ENCODE measurements at places on chromosomes 6 and 20.

DNA sequence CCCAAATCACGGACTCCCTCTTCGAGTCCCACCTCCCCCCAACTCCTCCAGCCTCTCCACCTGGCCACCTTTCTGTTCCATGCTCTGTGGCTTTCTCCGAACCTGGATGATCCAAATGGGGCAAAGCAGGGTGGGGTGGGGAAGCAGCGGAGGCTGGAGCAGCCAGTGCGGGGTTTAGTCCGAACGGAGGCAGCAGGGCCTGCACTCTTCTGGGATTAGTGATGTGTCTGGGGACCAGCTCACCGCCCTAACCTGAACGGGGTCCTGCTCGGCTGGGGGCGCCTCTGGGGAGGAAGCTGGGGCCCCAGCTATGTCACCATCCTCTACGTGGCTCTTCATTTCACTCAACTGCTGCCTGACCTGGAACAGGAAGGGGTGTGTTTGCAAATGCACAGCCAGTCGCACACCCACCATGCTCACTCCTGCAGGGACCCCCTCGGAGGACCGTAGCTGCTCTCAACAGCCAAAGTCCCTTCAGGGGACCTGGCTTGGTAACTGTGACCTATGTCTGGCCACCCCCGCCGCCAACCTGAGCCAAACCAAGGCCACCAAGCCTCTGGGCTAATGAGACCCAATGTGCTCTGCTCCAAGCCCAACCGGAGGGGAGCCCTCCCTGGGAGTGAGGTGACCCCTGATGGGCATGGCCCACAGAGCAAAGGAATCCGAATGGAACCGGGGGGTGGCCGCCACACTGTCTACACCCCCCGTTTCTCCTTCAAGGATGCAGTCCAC, 46.8 kb downstream of the DSTN start:
- no peak for DNase-seq

- DNase-seq = no peak
These were observed 86.7 kb downstream of the GRM4 start for GRCh38 chr6:34059136-34059731.

DNA sequence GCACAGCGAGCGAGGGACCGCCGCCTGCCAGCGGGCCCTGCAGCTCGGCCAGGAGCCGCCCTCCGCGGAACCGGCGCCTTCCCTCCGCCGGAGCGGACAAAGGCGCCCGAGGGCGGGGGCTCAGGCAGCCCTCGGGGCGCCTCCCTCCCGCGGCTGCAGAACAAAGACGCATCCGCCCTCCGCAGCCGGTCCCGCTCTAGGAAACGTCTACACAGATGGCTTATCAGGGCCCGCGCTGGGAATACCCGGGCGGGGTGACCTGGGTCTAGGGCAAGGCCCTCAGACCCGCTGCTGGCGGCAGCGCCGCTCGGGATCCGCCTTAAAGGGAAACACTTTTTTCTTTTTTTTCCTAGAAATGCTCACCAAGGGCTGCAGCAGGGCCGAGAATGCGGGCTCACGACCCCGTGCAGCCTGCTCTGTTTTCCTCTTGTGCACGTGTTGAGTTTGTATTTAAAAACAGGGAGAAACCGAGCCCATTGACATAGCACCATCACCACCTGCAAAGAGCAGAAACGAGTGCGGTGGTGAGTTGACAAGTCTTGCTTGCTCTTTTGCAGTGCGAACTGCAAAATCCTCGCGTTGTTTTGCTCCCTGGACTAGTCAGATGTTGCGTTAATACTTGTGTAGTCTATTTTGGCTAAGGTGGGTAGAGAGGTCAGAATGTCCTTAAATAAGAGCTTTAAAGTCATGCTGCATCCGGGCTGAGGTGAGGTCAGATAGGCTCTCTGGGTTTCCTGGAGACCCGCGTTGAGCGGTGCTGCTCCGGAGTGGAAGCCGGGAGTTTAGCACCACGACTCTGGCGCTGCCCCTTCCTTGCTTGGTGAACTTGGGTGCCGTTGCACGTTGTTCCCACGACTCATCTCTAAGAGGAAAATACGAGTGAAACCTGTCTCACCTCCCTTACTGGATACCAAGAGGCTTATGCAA, 1.1 kb upstream of the RPS6KA2 start:
- peak; percentile 42 for DNase-seq

DNA sequence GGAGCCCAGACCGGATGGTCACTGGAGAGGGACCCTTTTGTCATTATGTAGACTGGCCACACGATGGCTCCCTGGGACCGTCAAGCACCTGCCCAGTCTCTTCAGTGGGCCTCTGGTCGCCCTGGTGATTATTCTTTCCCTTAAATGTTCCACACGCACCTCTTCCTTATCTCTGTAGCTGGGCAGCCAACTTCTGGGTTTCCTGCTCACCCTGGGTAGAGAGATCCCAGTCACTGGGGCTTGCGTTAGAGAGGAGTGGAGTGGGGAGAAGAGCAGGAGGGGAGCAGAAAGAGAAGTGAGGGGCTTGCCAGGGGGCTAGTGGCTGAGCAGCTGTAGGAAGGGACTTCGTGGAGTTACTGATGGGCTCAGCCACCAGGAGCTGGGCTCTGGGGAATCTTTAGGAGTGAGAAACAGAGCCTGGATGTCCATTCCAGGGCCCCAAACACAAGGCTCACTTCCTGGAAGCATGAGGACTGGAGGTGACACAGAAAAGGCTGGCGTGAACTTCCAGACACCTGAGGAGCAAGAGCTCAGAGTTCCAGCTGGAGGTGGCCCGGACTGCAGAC, 150.1 kb downstream of the DHX35 start:
- no peak for DNase-seq

- no peak for DNase-seq
These were observed 223.5 kb downstream of the CDKAL1 start for GRCh38 chr6:20757761-20758160.

- DNase-seq = no peak
These were observed 17.6 kb upstream of the PKHD1 start for GRCh38 chr6:52104979-52105378.
